T-helper 2 cell (primary cell): ENCODE measurements at places on chromosomes 13 and 19.

GRCh38 chr13:79540504-79540903, 59.5 kb downstream of the NDFIP2 start:
- no peak for DNase-seq

GRCh38 chr19:45079911-45080370, 881 bp downstream of the GEMIN7 start:
- no peak for DNase-seq

- no peak for DNase-seq
Measured at GRCh38 chr13:50152655-50153309, 137.5 kb downstream of the KCNRG start.

- DNase-seq, result no peak
Measured at GRCh38 chr19:30172613-30173242, 199.5 kb upstream of the ZNF536 start.

DNA sequence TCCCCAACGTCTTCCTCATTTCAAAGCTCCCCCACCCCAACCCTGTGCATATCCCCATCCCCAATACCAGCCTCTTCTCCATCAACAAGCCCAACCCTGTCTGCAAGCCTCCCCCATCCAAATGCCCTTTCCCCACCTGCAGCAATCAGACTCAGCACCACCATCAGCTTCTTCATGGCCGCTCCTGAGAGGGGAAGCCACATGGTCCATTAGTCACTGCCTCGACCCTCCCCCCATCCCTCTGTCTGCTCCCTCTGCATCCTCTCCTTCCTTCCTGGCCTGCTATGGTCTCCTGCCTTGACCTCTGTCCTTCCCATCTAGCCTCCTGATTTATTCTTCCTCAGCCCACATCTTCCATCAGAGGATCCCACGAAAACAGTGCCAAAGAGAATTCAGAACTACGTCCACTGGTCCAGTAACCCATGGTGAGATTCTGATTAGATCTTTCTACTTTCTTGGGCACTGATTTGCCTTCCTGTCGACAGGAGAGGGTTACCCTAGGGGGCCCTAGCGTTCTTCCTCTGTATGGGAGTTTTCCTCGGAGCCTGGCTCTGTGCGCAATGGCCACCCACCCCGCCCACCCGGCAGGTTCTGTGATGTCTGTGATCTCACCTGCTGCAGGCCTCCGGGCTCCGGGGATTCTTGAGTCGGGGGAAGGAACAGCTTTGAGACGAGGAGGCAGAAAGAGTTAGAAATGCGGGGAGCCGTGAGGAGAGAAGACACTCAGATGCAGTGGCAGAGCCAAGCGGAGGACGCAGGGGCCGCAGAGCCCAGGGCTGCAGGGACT, 1.3 kb downstream of the KLK6 start:
- no peak for DNase-seq

DNA sequence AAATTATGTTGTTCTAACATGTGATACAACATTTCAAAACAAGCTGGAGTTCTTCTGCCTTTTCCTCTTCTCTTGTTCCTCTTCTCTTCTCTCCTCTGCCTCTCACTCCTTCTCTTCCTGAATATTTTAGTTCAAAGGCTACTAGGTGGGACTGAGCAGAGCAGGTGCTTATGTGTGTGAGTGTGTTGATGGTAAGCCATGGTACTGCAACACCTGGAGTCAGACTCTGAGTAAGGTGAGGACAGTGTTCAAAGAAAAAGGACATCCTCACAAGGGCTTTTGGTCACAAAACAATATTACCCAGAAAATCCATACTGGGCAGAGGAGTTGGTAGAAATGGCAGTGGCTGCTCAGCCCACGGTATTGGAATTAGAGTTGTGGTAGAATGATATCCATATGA, 1188.7 kb downstream of the SLITRK1 start:
- no peak for DNase-seq
